ENCODE measurements at places on chromosomes 11 and 22.

DNA sequence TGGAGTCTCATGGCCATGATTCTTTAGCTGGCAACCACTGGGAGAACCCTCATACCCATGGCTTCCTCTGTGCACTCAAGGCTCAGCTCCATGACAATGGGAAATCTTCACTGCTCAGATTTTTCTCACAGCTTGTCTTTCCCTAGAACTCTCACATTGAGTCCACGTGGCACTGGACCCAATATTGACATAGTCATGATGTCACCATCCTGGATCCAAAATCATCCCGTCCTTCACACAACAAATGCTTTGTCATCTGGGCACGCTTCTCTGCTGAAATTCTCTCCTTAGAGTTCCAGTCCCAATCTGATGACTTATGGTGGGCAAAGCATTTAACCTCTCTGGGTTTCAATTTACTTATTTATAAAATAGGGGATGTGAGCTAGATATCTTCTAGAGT is 37.7 kb upstream of the CD44 start:
- no peak for DNase-seq

DNA sequence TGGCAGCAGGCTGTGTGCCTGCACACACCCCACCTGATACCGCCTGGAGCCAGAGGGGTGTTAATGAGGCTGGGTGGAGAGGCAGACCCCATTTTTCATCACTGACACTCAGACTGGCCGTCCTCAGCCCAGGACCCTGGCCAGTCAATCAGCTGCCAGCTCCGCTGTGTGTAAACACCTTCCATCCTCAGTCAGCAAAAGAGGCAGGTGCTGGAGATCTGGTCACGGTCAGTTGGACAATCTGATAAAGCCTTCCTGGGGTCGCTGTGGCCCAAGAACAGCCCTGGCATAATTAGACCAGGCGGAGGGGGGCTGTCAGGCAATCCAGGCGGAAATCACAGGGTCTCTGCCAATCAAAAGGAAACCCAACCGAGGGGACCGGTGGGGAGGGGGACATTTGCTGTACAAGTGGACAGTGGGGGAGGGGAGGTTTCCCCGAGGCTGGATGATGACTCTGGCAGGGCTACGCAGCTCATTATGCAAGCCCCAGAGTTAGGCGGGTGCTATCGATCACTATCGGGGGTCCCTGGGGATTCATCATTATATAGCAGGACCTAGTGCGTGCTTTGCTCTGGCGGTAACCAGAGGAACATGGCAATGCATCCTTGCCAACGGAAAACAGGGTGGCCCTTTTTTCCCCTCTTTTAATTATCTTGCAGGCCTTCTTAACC is 72.9 kb downstream of the ABTB2 start:
- no peak for DNase-seq

DNA sequence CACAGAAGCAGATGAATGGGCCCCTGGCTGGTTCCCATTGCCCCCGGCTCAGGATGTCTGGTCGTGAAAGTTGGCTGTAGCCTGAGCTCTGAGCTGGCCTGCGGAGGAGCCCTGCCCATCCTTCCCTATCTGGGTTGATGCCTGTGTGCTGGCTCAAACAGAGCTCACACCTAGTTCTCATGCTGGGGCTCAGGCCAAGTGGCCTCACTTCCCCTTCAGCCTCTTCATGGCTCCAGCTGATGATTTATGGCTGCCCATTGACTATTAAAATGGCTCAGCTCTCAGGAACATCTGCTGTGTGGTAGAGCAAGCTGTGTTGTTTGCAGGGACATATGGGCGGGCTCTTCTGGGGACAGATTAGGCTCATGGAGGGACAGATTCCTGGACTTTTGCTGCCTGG is 64.7 kb downstream of the ADAMTS15 start:
- DNase-seq: no peak

- DNase-seq: no peak
Measured at GRCh38 chr22:42473484-42474193, 41.4 kb upstream of the NFAM1 start.

DNA sequence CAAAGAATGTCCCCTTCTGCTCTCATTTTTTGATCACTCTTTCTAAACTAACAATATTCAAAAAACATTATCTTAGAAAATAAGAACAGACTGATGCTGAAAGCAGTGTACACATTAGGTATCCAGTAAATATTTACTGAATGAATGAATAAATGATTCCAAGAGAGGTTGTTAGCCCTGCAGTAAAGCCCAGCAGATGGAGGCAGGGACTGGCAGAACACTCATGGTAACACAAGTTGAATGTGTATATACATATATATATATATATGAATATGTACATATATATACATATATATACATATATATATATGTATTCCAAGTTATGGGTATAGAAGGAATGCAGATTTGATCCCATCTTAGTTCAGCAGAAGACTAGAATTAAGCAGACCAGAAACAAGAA is 546.3 kb downstream of the RAB38 start:
- no peak for DNase-seq

GRCh38 chr22:34783436-34783835 is 282.5 kb upstream of the ISX start:
- DNase-seq: no peak

GRCh38 chr11:17923217-17923616 is 89.6 kb downstream of the SERGEF start:
- no peak for DNase-seq

DNA sequence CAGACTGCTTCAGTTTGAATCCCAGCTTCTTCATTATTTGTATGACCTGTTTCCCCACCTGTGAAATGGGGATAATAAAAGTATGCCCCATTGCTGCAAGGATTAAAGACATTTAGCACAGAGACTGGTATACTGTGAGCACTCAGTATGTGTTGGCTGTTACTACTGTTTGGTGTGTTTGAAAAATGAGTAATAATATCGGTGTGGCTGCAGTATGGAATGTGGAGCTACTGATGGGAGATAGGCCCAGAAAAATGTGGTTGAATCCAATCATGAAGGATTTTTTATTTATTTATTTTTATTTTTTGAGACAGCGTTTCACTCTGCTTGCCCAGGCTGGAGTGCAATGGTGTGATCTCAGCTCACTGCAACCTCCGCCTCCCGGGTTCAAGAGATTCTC is 9.1 kb upstream of the C1QTNF4 start:
- no peak for DNase-seq

GRCh38 chr11:65637794-65638419 is at the start of gene SIPA1:
TSS of gene SIPA1 (plus strand) at chr11:65638101. CDS start at chr11:65640922, 2,821 bp downstream.
- DNase-seq: peak; percentile 67

DNA sequence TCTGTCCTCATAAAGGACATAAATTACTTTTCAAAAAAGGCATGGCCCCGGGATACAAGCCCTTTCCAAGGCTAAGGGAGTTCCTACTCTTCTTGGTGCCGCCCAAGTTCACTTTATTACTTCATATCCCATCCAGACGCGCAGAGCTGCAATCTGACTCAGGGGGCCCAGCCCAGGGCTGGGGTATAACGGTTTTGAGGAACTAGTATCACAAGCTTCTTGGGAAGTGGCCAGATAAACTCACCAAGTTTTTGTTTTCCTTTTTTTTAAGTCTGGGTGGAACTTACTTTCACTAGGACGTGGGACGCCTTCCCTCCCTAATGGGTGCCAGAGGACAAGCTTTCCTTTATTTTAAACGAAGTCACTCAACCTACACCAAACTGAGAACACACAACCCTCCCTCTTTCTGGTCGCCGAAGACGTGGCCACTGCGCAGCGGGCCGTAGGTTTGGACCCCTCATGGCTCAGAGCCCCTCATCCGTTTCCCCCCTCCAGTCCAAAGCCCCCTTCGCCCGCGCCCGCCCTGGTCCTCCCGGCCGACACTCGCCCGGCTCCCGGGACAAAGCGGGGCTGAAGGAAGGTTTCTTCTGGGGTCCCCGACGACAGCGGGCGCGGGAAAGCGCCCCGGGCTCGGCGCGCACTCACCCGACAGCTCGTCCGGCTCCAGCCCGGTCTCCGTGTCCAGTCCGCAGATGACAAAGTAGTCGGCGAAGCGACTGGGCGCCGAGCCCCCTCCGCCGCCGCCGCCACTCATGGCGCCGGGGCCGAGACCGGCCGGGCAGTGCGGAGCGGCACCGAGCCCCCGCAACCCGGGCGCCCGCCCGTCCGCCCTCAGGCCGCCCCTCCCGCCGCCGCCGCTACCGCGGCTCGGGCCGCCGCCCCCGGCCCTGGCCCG is 587 bp downstream of the DENND5A start:
- DNase-seq: peak; percentile 37

GRCh38 chr11:62984451-62984991 is at the start of gene SLC22A6:
TSS of gene SLC22A6 (minus strand) at chr11:62984967. CDS start at chr11:62984690, 277 bp downstream.
- no peak for DNase-seq

GRCh38 chr11:8310743-8311298 is 47.1 kb upstream of the LMO1 start:
- no peak for DNase-seq

- no peak for DNase-seq
Measured at GRCh38 chr22:17950651-17951214, 73.6 kb downstream of the MICAL3 start.

GRCh38 chr22:17120711-17121232 is 388 bp downstream of the TMEM121B start:
- DNase-seq: no peak

DNA sequence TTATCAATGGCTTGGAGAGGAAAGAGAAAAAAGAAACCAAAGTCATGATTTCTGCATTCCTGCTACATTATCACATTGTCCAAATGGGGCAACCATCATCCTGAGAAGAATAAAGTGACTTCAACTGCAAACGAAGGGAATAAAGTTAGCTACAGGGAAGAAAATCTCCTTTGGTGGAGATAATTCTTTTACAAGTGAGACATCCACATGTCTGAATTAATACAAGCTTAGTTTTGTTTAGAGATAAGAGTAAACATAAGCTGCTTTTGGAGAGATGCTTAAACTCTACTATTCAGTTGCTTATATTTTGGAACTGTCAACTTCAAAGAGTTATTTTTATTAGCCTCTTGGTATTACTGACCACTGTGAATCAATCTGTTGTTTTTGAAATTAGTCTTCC is at the start of gene OR52L1:
Gene OR52L1 (minus strand): TSS at position 101 of the 400 bp plus-strand sequence. CDS start 55 bp downstream, at position 46.
- no peak for DNase-seq

Data from stimulated activated CD8-positive, alpha-beta memory T cell treated with anti-CD3 and anti-CD28 coated beads, Interleukin-15, amount 100 ng/mL, for 48 hours (primary cell).